ENCODE measurements at places on chromosomes 2 and 18.

DNA sequence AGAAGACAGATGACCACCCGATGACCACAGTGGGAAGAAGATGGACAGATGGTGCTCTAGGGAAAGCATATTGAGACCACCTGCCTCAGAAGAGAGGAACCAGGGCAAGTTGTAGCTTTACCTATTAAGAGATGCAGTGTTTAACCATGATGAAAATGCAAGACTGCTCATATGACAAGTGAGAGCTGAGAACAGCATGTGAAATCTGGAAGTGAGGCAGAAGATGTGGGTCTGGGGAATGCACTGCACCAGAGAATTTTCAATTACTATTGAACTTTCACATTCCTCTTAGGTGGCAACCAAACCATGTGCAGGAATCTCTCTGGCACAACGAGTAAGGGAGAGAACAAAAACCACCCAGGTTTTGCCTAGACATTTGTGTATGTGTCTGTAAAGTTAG is 184.8 kb upstream of the CRIM1 start:
- no peak overlapping the region for H3K27ac ChIP-seq
- H3K27me3 ChIP-seq: no peaks in the 10 kb centered on the region
- H3K4me3 ChIP-seq: no peak overlapping the region
- H3K4me1 ChIP-seq: no peaks in the 10 kb centered on the region
- H3K36me3 ChIP-seq: no peaks in the 10 kb centered on the region
- no peak for DNase-seq

DNA sequence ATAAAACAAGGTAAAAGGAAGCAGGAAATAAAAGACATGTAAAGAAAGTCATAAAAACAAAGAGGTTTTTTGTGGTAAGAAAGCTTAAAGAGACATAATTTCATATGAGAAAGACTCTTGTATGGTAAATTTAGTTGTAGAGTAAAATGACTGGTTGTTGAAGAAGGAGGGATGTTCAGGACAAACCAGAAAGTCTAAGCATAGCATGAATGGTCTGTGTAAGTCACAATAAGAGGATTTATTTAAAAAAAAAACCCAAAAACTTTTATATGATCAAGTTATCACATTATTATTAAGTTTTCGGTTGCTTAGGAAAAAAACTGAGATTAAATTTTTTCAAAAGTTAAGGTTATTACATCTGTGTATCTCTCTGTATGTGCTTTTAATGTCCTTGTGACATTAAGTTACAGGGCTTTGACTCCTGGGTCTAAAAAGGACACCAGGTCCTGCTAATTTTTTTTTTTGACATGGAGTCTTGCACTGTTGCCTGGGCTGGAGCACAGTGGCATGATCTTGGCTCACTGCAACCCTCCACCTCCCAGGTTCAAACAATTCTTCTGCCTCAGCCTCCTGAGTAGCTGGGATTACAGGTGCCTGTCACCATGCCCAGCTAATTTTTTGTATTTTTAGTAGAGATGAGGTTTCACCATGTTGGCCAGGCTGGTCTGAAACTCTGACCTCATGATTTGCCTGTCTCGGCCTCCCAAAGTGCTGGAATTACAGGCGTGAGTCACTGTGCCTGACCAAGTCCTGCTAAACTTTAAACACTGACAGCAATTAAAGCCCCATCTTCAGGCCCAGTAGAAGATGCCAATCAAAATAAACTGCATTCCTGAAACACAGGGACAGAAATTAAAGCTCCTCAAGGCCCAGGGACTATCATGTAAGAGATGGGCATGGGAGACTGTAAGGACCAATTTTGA is 14.2 kb upstream of the OXER1 start:
- no peak overlapping the region for H3K4me3 ChIP-seq
- H3K4me1 ChIP-seq: peaks cover 8% of the 10 kb centered on the region
- DNase-seq: no peak
- peaks cover 9% of the 10 kb centered on the region for H3K36me3 ChIP-seq
- H3K27me3 ChIP-seq: no peaks in the 10 kb centered on the region

DNA sequence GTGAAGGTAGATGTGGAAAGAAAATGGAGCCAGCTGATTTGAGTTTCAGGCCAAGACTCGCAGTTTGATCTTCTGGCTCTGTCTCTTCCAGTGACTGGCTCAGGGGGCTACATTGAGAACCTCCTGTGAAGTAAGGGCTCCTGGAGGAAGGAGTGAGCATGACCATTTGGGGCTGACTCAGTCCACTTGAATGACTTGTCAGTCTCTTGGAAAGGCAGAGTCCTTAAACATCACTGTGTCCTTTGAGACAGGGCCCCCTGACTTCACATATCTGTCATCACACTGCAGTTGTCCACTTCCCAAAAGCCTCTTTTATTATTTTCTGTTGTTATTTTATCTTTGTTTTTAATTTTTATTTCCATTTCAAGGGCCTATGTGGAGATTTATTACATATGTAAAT is 204.6 kb upstream of the APCDD1 start:
- H3K27ac ChIP-seq: peak overlapping the region; percentile 81
- H3K36me3 ChIP-seq: no peaks in the 10 kb centered on the region
- peaks cover 18% of the 10 kb centered on the region for H3K4me1 ChIP-seq
- no peak overlapping the region for H3K4me3 ChIP-seq
- no peak for DNase-seq

DNA sequence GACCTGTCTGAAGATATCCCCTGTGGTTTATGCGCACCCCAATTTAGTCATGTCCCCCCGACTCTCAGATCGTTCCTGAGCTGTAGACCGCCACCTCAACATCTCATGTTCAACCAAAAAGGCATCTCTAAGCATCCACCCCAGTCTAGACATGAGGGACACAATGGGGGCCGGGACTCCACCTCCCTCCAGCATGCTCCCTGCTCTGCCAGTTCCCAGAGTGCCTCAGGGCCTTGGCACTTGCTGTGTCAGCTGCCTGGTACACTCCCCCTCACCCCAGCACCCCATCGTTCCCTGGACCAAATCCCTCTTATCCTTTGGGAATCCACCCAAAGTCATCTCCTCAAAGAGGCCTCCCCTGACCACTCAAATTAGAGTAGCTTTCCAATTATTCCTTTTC is 22.2 kb downstream of the TNS1 start:
- H3K27me3 ChIP-seq: peaks cover 4% of the 10 kb centered on the region
- DNase-seq: no peak
- peaks cover 3% of the 10 kb centered on the region for H3K4me1 ChIP-seq
- H3K27ac ChIP-seq: no peak overlapping the region
- no peaks in the 10 kb centered on the region for H3K36me3 ChIP-seq

DNA sequence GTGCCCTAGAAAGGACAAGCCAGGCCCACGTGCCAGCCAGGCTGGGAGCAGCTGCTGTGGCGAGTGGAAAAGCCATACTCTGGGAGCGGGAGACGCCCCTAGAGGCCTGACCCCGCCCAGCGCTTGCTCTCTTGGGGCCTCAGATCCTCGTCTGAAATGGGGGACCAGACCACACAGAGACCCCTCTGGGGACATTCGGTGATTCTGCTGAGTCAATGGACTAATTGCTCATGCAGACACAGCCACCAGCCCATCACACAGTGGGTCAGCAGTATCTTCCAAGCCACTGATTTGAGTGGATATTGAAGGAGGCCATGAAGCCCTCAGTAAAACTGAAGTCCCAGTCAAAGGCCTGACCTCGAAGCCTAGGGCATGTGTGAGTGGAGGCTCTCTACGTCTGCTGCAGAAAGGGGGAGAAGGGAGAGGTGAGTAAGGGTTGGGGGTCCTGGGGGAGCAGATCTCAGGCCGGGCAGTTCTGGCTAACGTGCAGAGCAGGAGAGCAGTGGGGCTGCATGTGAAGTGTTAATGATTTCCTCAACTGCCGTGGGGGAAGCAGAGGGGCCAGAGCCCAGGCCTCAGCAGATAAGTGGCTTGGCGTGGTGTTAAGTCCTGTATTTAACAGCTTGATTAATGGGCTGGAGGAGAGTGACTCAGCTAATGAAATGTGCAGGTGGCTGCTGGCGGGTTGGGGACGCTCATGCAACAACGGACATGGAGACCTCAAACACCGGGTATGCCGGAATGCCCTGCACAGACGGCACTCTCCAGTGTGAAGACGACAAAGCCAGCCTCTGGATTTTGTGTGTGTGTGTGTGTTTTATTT is 104.4 kb upstream of the TWIST2 start:
- H3K4me3 ChIP-seq: no peak overlapping the region
- no peaks in the 10 kb centered on the region for H3K36me3 ChIP-seq
- no peak for DNase-seq
- peaks cover 26% of the 10 kb centered on the region for H3K27me3 ChIP-seq
- H3K4me1 ChIP-seq: no peaks in the 10 kb centered on the region

GRCh38 chr2:228140934-228141528 is 40.5 kb downstream of the SPHKAP start:
- no peaks in the 10 kb centered on the region for H3K4me1 ChIP-seq
- no peaks in the 10 kb centered on the region for H3K27me3 ChIP-seq
- DNase-seq: no peak
- H3K4me3 ChIP-seq: no peak overlapping the region

- H3K4me3 ChIP-seq: no peak overlapping the region
- no peaks in the 10 kb centered on the region for H3K4me1 ChIP-seq
- H3K27me3 ChIP-seq: peaks cover 14% of the 10 kb centered on the region
- DNase-seq: no peak
Observed at GRCh38 chr2:173002751-173003541, 72.7 kb upstream of the MAP3K20 start.

DNA sequence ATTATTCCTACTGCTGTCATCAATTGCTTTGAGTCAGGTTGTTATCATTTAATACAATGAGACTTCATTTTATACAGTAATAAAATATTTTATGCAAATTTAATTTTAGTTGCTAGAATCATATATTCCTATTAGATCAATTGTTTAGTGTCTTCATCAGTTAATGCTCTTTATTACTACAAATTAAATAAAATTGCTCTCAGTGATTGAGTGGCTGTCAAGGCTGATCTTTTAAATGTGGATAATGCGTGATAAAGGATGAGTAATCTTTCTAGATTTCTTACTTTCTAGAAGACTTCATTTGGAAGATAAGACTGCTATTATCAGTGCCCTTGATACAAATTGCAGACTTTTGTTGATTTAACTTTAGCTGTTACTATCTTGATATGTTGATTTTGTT is 59.6 kb upstream of the CDH2 start:
- no peak overlapping the region for H3K4me3 ChIP-seq
- H3K36me3 ChIP-seq: no peaks in the 10 kb centered on the region
- H3K27ac ChIP-seq: no peak overlapping the region
- DNase-seq: no peak
- H3K4me1 ChIP-seq: no peaks in the 10 kb centered on the region

DNA sequence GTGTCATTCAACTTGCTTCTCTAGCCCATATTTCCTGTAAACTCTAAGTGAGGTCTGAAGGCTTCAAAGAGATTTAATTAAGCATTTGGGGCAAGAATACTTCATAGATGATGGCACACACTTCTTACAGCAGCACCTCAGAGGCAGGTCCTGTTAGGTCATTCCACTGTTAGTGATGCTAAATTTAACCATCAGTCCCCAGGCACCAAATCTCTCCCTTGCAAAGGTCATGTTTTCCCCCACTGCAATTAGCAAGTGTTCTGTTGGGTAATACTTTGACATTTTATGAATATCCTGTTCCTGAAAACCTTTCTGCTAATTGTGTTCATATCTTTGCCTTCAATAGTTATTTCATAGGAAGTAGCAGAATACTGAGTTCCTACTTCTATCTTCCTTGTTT is 117.0 kb downstream of the STK39 start:
- peaks cover 13% of the 10 kb centered on the region for H3K36me3 ChIP-seq
- no peak overlapping the region for H3K4me3 ChIP-seq
- DNase-seq: no peak

- no peak overlapping the region for H3K27ac ChIP-seq
- no peak for DNase-seq
- H3K27me3 ChIP-seq: no peaks in the 10 kb centered on the region
Observed at GRCh38 chr18:64518191-64518590, 369.3 kb upstream of the LINC00305 start.

DNA sequence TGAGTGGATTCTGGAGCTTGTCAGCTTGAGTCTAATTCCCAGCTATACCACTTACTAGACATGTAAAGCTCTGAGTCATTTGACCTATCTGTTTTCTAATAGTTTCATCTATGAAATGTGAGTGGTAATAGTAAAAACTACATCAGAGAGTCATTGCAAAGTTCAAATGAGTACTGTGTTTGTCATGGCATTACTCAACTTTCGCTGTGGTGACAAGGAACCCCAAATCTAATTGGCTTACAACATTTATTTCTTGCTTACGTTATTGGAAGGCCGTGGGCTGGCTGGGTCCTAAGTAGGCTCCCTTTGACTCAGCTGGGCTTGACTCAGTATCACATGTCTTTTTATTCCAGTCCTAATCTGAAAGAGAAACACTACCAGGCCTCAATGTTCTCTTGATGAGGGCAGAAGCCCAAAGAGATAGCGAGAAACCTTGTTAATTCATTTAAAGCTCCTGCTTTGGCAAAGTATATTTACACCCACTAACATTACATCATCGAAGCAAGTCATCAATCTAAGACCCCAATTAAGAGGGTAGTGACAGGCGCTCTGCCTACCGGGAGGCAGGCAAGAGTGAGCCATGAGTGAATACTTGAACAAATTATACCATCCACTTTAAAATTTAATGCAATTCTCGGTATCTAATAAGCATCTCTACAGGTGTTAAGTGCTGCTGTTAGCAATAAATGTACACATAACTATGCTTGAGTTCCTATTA is 431.8 kb upstream of the SPHKAP start:
- no peaks in the 10 kb centered on the region for H3K36me3 ChIP-seq
- H3K27ac ChIP-seq: no peak overlapping the region
- no peaks in the 10 kb centered on the region for H3K4me1 ChIP-seq
- H3K4me3 ChIP-seq: no peak overlapping the region
- no peaks in the 10 kb centered on the region for H3K27me3 ChIP-seq

DNA sequence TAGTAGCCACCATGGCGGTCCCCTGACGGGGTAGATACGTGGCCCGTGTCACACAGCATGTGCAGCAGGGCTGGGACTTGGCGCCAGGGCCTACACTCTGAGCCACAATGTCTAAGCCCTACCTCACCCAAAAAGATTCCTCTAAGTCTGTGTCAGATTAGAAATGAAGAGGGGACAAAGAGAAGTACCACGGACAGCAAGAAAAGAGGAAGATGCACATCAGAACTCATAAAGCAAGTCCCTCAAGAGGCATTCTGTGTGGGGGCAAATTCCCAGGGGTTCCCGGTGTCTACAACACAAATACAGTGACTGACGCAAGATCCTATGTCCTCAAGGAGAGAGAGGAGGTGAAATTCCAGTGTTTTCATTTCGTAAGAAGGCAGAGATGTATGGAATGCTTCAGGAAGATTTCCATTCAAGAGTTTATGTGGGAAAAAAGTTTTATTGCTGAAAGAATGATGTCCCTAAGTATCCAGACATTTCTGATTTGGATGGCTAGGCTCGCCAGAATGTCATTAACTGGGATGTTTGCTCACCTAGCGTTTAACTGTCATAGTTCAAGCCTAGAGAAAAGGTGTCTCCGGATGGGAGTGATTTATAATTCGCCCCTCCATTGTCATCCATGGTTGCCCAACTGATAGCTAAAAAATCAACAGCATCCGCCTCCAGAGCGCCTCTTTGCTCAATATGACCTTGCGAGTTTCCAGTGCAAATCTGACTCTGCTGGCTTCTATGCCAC is 75.6 kb upstream of the CHMP1B start:
- no peak overlapping the region for H3K27ac ChIP-seq
- H3K36me3 ChIP-seq: no peaks in the 10 kb centered on the region
- peaks cover 36% of the 10 kb centered on the region for H3K27me3 ChIP-seq
- no peaks in the 10 kb centered on the region for H3K4me1 ChIP-seq

GRCh38 chr2:21118302-21118920 is 5.4 kb upstream of the TDRD15 start:
- H3K4me1 ChIP-seq: no peaks in the 10 kb centered on the region
- DNase-seq: no peak
- H3K27me3 ChIP-seq: peaks cover 38% of the 10 kb centered on the region
- no peaks in the 10 kb centered on the region for H3K36me3 ChIP-seq
